Bone marrow (tissue), 2 donors: ENCODE measurements at places on chromosomes 5 and 9.

GRCh38 chr5:121199216-121199999 lies 652.3 kb upstream of the FTMT start:
- no peak for DNase-seq

GRCh38 chr5:176906126-176906525 lies 7.0 kb upstream of the HK3 start:
- DNase-seq, result no peak

- peak; percentile 27 for DNase-seq
Observed at GRCh38 chr9:137390553-137391410, 32.2 kb downstream of the EXD3 start.

GRCh38 chr5:52837591-52838001 lies 49.9 kb downstream of the ITGA1 start:
- DNase-seq, result no peak

- no peak for DNase-seq
Observed at GRCh38 chr5:142152384-142152732, 43.8 kb downstream of the NDFIP1 start.

GRCh38 chr9:70262948-70263347 lies 4.2 kb downstream of the SMC5 start:
- no peak for DNase-seq
